ENCODE measurements at places on chromosomes 3 and 15.
A peak's percentile ranks its signal among the peaks of the same experiment; 100 is the strongest.

DNA sequence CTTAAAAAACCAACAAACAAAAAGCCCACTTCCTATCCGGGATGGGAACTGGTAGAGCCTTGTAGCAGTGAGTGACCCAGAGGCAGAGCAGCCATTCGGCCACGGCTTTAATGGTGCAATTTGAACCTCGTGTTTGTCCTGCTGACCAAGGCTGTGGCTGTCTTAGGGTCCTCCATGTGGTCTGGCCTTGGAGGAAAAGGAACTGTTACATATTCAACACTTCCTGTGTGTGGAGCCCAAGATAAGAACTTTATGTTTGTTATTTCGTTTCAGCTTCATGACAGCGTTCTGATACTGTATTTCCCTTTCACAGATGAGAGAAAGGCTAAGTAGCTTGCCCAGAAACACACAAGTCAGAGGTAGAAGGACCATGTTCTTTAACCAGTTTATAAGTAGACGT is 269.8 kb downstream of the SV2B start:
- DNase-seq: no peak

DNA sequence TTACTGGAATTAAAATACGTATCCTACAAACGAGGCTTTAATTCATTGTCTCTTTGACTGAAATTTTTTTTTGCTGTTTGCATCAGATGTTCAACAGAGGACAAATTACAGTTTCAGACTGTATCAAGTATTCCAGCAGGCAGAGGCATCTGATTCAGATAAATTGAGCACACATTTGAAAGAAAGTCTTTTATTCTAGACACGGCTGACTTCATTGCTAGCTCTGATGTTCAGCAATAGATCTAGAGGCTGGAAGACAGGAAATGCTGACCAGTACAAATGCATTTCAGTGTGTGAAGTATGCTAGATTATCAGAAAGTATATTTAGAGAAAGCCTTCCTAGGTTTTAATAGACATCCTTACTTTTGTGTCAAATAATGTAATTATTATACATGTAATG is 472.2 kb downstream of the NLGN1 start:
- no peak for DNase-seq

DNA sequence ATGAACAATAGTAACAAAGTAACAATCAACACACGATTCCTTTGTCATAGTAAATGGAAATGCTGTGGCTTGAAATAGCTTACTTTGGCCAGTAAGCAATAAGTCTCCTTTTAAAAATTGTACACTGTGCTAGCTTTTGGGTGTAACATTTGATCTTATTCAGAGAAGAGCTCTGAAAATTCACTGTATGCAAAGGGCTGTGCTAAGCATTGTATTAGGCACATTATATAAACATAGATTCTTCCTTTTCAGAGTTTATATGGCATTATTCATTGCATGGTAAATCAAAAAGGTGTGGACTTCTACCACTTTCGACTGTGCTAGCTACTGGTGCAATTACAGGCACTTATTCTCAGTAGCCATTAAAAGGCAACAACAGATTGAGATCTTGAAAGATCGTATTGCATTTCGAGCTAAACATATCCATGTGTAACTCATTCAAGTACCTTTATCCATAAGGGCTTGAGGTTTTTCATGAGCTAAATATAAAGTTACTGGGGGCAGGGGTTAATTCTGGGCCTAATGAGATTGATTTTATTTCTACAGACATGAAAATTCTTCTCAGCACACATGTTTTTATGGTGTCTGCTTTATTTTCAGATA is 246.8 kb downstream of the NR1D2 start:
- no peak for DNase-seq

DNA sequence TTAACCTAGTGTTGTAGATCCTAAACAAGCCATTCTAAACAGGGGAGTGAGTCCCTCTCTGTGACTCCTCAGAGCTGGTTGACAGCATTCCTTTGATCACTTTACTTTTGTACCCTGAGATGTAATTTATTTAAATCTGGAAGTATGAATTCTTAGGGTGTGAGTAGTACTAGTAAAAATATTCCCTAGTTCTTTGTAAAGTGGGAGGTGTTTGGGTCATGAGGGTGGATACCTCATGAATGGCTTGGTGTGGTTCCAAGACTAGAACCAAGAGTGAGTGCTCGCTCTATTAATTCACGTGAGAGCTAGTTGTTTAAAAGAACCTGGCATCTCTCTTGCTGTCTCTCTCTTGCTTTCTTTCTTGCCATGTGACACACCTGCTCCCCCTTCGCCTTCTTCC is 223.7 kb downstream of the SQOR start:
- no peak for DNase-seq

DNA sequence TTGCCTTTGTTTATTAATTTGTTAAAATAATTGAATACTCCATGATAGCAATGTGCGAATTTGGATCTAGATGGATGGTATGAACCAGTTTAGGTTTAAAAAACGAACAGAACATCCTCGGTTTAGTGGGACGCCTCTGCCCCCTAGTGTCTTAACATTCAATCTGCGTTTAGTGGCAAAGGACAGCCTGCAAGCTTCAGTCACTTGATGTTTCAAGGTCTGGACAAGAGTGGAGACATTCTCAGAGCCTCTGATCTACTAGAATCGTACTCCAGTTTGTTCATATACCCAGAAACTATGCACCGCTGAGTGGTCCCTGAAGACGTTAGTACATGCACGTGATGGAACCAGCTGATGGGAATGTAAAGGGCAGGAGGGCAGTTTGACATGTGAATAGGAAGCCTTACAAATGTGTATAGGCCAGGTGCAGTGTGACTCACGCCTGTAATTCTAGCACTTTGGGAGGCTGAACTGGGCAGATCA is 17.8 kb upstream of the ATP13A4 start:
- DNase-seq: peak; percentile 12

- DNase-seq: no peak
Observed at GRCh38 chr3:4738737-4739274, 240.4 kb upstream of the BHLHE40 start.

- DNase-seq: no peak
Observed at GRCh38 chr15:33994005-33994615, 25.8 kb downstream of the CHRM5 start.

DNA sequence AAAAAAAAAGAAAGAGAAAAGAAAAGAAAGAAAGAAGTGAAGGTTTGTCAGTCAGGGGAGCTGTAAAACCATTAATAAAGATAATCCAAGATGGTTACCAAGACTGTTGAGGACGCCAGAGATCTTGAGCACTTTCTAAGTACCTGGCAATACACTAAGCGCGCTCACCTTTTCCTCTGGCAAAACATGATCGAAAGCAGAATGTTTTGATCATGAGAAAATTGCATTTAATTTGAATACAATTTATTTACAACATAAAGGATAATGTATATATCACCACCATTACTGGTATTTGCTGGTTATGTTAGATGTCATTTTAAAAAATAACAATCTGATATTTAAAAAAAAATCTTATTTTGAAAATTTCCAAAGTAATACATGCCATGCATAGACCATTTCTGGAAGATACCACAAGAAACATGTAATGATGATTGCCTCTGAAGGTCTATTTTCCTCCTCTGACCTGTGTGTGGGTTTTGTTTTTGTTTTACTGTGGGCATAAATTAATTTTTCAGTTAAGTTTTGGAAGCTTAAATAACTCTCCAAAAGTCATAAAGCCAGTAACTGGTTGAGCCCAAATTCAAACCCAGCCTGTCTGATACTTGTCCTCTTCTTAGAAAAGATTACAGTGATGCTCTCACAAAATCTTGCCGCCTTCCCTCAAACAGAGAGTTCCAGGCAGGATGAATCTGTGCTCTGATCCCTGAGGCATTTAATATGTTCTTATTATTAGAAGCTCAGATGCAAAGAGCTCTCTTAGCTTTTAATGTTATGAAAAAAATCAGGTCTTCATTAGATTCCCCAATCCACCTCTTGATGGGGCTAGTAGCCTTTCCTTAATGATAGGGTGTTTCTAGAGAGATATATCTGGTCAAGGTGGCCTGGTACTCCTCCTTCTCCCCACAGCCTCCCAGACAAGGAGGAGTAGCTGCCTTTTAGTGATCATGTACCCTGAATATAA is 2.0 kb downstream of the B2M start:
- DNase-seq: no peak

DNA sequence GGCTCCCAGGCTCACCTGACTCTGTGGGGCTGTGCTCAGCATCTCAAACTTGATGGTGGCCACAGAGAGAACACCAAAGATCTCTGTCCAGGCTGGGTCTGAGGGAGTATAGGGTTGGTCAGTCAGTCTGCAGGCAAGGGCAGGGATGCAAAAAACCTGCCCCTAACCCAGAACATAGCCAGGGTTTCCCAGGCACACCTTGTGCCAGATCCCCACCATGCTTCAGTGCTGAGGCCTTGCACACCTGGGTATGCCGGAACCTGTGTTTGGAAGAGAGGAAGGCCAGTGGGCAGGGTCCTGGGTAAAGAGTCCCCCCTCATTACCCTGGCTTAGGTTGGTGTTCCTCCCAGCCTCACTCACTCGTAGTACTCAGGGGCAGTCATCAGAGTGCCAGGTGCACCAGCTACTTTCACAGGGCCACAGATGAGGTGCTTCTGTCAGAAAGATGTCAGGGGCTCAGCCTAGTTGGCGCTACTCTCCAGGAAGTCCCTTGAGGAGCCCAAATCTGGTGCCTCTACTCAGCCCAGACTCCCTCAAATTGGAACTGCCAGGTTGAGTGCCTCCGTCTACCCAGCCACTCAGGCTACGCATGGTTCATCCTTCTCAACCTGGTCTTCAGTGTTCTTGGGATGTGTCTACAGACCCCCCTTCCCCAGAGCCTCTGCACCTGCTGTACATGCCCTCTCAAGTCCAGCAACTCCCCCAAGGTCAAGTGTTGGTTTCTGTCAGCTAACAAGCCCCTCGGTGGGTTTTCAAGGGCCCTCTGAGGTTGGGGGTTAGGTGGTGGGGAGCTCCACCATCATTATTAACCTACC is 1.8 kb downstream of the DALRD3 start:
- DNase-seq: no peak

DNA sequence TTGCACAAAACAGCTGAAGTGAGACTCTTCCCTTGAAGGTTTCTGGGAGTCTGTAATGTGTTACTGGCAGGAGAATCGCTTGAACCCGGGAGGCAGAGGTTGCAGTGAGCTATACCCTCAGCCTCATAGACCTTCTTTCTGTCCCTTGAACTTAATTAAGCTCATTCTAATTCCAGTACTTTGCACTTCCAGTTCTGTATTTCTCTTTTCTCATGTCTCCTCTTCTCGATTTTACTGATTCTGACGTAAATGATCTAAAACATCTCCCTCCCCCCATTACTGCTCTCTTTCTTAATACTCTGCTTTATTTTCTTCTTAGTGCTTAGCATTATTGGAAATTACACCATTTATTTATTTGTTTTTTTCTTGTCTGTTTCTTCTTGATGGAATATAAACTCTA is 165.4 kb upstream of the P2RY1 start:
- no peak for DNase-seq

DNA sequence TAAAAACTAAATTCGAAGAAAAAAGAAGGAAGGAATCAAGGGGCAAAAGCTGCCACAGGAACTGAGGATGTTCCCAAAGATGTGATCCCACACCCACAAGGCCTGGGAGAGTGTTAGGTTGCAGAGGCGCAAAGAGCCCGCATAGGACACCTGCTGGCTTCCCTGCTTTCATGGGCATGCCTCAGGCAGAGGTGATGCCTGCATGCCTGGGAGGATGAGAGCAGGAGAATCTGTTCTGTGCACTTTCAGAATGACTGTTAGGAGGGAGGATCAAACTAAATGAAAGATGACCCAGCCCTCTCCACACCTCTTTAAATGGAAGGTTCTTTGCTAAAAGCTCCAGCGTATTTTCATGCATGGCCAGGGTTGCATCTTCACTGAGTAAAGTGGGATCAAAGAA is 162.4 kb downstream of the PLCL2 start:
- no peak for DNase-seq

DNA sequence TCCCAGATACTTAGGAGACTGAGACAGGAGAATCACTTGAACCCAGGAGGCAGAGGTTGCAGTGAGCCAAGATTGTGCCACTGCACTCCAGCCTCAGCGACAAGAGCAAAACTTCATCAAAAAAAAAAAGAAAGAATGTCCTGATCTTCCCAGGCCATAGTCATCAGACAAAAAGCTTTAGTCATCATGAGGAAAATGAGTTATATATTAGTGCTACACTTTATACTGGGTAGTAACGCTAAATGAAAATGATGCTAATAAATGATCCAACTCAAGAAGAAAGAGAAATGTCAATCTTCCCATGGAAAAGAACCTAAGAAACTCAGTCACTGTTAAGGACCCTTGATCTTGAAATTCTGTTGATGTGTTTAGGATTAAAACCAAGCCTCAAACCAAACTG is 26.3 kb upstream of the TRIM59 start:
- no peak for DNase-seq

- DNase-seq: peak; percentile 1
Observed at GRCh38 chr3:177284383-177284881, 87.2 kb upstream of the TBL1XR1 start.

DNA sequence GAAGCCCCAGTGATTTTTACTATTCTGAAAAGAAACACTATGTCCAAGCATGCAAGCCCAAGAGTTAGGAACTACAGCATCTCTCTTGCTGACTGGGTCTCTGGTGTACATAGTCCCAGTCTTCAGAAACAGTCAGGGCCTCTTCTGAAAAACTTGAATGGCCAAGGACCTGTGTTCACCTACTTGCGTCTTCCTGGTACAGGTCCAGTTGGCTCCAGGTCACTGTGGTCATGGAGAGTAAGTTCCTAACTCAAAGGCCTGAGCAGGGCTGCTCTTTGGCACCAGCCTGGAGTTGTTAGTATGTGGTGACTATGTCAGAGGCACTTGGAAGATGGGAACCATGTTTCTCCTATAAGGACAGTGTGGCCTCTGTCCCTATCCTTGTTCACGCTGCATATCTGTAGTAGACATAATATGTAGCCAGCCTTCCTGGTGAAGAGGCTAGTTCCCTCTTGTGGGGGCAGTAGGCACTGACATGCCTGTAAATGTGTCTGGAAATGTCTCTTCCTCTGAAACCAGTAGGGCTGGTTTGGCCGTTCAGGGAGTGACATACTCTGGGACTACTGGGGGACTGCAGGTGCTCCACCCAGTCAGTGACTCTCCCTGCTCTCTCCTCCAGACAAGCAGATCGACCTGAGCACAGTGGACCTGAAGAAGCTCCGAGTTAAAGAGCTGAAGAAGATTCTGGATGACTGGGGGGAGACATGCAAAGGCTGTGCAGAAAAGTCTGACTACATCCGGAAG is 2.6 kb upstream of the RBM15B start:
- DNase-seq: no peak

DNA sequence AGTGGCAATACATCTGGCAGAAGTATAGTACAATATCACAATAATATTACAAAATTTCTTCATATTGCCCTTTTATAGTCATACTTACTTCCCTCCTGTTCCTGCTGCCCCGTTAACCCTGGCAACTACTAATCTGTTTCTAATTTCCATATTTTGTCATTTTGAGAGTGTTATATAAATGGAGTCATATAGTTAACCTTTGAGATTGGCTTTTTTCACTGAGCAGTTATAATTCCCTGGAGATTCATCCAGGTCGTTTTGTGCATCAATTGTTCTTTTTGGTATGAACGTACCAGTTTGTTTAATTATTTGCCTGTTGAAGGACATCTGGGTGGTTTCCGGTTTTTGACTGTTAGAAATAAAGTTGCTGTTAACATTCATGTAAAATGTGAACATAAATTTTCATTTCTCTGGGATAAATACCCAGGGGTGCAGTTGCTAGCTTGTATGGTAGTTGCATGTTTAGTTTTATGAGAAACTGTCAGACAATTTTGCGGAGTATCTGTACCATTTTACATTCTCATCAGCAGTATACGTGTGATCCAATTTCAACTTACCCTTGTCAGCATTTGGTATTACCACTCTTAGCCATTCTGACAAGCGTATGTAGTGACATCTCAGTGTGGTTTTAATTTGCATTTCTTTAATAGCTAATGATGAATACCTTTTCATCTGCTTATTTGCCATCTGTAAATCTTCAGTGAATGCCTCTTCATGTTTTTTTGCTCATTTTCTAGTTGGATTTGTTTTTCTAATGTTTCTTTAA is 32.2 kb upstream of the IL20RB start:
- no peak for DNase-seq

Measured in stimulated activated CD8-positive, alpha-beta memory T cell treated with anti-CD3 and anti-CD28 coated beads, Interleukin-7, amount 100 ng/mL, for 4 hours (primary cell).